ENCODE measurements at places on chromosomes 7 and 10.

DNA sequence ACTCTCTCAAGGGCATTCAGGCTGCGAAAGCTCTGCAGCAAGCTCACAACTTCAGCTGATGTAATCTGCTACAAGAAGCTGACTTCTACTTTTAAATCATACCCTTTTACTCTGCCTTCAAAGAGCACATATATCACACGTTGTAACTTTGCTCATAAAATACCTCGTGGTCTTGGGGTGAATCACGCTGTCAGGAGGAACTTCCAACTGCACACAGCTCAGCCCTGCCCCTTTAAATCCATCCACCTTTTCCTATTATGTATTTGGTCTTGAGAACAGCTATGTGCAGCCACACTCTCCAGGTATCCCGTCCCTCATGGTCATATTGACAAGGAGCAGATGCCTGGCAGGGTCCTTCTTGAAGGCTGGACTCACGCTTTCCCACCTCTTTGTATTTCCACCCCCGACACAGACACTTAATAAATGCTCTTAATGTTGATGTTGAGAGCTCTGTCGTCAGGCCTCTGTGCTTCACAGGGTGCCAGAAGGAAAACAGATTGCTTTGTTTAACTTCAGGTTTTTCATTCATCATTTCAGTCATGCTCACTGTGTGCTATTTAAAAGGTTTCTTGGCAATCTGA lies 47.6 kb downstream of the ICA1 start:
- DNase-seq = no peak

- DNase-seq = no peak
Observed at GRCh38 chr10:56662765-56663447, 301.8 kb upstream of the ZWINT start.

- DNase-seq = no peak
Observed at GRCh38 chr10:91552274-91553095, 80.4 kb downstream of the PPP1R3C start.

DNA sequence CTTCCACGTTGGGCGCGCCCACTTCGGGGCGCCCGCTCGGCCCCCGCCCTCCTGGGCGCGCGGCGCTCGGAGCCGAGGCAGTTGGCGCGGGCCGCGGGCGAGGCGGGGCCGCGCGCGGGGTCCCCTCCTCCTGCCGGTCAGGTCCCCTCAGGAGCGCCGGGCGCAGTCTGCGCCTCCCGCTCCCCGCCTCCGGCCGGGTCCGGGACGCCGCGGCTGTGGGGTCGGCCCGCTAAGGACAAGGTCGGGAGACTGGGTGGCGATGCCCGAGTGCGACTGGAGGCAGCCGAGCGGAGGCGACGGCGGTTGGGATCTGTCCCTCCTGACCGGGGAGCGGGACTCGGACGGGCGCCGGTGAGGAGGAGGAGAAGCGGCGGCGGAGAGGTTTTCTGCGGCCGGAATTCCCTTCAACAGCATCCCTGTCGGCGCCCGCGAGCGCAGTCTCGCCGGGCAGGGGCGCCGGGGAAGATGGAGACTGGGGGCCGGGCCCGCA lies at the start of gene ATRNL1:
Gene ATRNL1, plus strand, starts transcription at position 80 of the 490 bp plus-strand sequence. Its CDS starts 386 bp downstream, at position 466.
- peak; percentile 56 for DNase-seq

DNA sequence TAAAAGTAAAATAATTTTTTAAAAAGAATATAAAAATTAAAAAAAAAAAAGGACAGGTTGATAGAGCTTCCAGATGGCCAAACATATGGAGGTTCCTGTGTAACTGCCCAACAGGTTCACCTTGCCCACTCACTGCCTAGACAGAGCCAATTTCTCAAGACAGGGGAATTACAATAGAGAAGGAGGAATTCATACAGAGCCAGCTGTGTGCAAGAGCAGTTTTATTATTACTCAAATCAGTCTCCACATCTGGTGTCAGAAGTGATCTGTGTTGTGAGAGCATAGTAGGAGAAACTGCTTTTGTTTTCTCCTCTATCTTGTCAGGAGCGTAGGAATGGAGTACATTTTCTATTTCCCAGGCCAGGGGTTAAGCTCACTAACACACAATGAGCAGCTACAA lies 31.0 kb downstream of the C7orf33 start:
- DNase-seq = no peak

DNA sequence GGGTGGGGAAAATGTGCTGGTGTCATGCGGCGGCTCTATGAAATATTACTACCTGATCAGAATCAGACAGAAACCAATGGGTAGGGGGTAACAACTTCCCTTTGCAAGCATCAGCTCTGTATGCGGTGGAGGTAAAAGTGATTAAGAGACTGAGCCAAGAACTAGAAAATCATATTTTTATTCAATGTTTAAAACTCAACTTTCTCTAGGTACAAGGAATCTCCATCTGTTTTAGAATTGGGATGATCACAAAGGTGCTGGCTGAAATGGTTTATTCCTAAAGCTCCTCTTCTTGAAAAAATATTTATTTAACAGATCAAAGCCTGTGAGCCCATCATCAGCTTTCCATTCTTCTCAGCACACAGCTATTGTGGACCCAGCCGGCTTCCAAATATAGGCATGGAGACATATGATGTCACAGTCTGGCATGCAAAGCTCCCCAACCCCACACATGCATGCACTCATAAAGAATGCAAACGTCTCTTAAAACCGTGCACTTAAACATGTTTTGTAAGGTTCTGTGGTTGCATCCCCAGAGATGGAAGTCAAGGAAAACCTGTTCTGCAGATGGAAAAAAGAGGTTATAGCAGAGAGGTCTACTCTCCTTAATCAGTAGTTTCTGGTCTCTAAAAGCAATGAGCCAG lies 126.0 kb downstream of the SKIDA1 start:
- DNase-seq = no peak

- no peak for DNase-seq
Observed at GRCh38 chr10:80468806-80469421, 14.8 kb downstream of the TSPAN14 start.
